ENCODE measurements at places on chromosomes 1 and 21.

DNA sequence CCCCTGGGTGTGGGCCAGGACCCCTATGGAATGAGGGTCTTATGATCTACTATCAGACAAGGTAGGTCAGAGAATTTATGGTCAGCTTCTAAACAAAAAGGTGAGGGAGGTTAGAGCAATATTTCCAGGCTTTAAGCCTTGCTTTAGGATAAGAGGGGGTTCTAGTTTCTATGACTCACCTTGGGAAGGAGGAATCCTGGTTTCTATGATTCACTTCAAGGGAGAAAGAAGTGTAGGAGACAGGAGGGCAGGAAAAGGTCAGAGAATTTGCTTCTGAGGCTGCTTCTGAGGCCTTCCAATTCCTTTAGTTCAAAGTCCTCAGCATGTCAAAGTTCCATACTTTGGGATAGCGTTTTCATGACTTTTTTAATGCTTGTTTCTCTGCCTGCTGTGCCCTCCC lies 35.2 kb downstream of the RGL1 start:
- no peak for DNase-seq

DNA sequence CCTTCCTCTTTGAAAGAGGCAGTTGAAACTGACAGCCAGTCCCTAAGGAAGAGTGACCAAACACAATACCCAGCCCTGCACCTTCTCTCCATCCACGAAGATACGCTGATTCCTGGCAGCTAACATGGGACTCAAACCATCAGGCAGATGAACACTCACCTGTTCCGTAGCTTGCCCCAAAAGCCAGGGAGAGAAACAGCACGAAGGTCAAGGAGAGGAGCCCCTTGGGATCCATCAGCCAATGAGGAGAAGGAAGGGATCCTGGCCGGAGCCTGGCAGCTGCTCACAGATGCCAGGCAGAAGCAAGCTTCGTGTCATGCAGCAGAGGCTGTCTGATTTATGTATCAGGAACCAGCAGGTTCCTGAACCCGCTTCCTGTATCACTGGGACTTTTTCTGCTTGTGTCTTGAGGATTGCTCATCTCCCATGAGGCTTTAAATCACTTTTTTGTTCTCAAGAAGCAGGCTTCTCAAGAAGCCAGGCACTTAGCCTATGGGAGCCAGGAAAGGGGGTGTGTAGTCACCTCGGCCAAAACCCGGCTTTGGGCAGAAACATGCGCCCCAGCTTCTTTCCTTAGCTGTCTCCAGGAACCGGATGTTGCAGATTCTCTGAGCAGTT lies at the start of gene SLAMF1:
TSS of gene SLAMF1 (minus strand) at position 334 of the 618 bp plus-strand sequence. CDS start at position 235, 99 bp downstream.
- DNase-seq, result no peak

GRCh38 chr1:73717976-73718375 lies 480.0 kb downstream of the LRRIQ3 start:
- no peak for DNase-seq

DNA sequence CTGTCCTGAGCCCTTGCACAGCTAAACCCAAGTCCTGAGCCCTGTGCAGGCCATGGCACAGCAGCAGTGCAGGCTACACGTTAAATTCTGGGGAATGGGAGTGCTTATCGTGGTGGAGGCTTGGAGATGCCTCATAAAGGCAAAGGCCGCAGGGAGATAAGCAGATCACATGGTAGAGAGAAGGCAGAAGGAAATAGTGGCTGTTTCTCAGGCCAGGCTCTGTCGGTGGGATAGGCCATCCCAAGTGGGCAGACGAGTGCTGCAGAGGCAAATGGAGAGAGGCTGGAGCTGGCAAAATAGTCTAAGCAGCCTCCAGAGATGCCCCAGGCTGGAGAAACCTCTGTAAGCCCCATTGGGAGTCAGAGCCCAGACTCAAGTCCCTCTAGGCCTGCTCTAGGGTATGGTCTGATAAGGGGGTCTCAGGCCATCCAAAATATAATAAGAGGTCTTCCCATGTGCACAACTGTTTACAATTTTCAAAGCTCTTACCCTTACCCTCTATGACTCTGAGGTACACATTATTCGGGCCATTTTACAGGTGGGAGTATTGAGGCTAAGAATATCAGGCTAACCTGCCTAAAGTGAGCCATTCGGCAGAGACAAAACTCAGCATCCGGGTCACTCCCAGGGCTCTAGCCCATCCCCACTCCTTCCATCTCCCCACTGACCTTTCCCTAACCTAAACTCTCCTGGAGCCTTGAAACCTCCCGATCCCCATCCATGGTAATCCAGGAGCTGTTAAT lies 79.6 kb downstream of the NKAIN1 start:
- no peak for DNase-seq

DNA sequence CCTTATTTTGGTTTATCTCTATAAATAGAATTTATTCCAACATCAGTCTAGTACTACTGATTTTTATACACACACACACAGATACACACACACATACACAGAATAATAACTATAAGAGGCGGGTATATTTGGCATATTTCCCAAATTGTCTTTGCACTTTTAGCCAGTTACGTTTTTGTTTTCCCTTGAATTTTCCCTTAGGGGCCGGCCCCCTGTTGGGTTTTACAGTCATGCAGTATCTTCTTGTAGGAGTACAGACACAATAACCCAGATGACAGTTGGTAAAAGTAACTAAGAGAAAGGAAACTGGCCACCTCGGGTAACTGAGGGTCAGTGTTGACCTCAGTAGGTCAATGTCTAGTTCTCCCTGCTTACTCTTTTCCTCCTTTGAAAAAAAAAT lies 50.9 kb downstream of the DISP1 start:
- no peak for DNase-seq

DNA sequence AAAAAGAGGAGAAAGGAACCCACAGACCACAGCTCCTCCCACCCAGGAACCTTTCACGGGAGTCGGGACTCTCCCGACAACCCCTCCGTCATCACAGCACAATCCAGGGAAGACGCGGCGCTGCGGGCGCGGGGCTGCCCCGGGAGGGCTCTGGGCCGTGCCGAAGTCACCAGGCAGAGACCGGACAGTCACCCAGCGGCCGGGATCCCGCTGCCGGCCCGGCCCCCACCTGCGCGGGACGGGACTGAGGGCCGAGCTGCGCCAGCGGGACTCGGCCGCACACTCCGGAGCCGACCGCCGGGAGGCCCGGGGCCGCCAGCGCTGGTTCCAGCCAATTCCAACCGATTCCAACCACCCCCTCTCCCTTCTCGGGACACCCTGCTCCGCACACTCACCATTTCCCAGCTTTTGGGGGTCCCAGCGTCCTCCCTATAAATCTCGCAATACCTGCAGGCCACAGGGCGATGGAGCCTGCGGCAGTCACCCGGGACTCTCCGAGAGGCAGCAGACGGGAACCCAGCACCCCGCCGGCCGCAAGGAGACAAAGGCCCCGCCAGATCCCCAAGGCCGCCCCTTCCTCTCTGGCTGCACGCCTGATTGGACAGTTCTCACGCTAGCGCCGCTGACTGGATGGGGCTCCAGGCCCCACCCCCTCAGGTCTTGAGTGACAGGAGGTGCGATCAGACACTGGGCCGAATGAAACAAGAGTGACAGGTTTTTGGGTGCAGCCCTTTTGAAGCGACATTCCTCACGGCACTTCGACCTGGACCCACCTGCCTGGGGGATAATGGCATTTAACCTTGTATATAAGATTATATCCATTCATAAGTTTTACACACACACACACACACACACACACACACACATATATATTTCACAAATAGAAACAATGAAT lies at the start of gene ZNF695:
TSS of gene ZNF695 (minus strand) at position 547 of the 895 bp plus-strand sequence. CDS start at position 398, 149 bp downstream.
- peak; percentile 96 for DNase-seq

- no peak for DNase-seq
Observed at GRCh38 chr1:180811886-180812285, 100.8 kb upstream of the KIAA1614 start.

- no peak for DNase-seq
Observed at GRCh38 chr1:246497331-246497915, 9.7 kb downstream of the SMYD3 start.

DNA sequence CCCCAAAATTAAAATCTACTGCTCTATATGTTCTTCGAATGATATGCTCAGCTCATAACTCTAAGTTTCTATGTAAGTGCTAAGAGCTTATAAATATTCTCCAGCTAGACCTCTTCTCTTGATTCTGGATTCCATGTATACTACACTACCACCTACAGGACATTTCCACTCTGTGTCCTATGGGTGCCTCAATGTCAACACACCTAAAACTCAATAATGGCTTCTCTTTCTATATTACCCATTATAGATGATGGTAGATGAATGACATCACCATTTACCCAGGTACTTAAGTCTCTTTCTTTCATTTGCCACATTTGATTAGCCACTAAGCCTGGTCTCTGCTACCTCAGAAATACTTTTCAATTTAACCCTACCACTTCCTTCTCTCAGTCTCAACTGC lies 41.3 kb downstream of the TBX19 start:
- DNase-seq, result no peak

DNA sequence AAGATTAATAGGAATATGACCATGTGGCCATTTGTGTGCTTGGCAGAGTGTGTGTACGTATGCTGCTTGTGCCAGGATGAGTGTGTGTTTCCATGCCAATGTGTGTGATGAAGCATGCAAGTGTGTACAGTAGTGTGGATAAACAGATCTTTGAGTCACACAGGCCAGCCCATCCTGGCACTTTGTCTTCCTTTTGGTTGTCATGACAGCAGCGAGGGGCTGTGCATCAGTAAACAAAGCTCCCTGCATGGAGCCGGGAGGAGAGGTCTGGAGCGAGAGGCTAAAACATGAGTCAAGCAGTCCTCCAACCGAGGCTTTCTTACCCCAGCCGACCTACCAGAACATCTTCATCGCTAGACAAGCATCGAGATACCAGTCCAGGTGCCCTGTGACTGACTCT lies 221.2 kb downstream of the CACNA1E start:
- no peak for DNase-seq

- DNase-seq, result no peak
Observed at GRCh38 chr21:45348591-45349327, 56.2 kb upstream of the COL18A1 start.

- no peak for DNase-seq
Observed at GRCh38 chr21:37987668-37988067, 71.4 kb upstream of the KCNJ6 start.

DNA sequence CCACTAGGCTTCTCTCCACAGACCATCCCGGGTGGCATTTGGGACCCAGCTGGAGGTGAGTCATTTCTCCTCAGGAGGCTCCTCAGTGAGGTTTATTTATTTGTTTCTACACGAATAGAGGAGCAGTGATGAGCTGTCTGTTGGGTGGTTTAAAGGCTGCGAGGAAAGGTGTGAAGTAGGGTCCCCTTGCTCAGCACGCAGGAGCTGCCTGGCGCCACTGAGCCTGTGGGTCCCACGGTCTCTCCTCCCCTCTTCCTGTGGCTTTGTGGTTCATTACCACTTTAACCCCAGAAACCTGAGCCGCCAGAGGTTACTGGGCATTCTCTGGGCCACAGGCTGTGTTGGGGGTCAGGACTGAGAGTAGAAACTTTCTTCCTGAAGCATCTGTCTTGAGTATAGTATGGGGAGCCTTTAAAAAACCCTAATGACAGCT lies 39.9 kb downstream of the IL6R start:
- DNase-seq, result no peak

DNA sequence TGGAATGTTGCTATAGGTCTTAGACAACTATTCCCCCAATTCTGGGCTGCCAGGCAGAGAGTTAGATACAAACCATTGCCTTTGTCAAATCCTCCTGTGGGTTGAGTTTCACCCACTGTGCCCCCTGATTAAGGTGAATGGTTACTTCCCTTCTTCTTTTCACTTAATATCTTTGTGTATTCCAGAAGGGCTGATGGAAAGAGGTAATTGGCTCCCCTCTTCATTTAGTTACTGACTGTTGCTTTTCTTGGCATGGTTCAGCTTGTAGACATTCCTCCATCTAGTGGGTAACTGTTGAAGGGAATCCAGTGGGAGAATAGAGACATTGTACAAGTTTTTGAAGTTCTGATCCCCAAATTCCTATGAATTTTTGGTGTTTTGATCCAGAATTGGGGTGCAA lies 43.8 kb upstream of the MACF1 start:
- DNase-seq, result no peak

- no peak for DNase-seq
Observed at GRCh38 chr1:219505886-219506285, 107.0 kb downstream of the ZC3H11B start.

- DNase-seq, result no peak
Observed at GRCh38 chr1:200351826-200352549, 57.8 kb downstream of the ZNF281 start.

- DNase-seq, result peak; percentile 98
Observed at GRCh38 chr1:165376041-165376810, 19.7 kb upstream of the LMX1A start.

DNA sequence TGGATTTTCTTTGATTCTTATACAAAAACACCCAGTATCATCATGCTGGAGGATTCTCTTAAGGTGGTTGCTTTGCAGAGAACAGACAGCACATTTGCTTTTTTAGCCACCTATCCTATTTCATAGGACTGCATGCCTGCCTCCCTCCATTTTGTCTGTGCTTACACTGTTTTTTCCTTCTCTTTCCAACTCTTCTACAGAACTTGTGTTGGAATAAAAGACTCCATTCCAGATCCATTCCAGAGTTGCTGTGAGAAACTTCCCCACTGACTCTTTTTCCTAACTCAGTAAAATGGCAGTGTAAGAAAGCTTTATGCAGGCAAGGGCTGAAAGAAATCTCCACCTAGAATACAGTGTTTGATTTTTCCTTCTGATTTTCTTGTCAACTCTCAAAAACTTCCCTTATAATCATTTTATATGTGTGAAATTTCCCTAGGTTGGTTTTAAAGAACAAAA lies 5.2 kb upstream of the ARID1A start:
- no peak for DNase-seq

DNA sequence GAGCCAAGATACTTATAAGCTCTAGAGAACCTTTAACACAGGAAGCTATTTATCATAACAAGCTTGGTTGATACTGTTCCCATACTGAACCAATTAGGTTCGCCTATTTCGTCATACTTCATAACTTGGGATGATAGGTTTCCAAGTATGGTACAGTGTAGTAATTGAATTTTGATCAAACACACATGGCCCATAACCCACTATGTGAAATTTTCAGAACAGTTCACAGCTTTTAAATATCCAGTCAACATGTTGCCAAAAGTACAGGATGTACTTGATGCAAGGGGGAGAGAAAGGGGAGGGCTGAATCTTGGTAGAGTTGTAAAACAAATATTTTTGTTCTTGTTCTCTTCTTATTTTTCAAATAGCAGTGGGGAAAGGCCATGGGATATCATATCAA lies 86.6 kb downstream of the TM2D1 start:
- no peak for DNase-seq

DNA sequence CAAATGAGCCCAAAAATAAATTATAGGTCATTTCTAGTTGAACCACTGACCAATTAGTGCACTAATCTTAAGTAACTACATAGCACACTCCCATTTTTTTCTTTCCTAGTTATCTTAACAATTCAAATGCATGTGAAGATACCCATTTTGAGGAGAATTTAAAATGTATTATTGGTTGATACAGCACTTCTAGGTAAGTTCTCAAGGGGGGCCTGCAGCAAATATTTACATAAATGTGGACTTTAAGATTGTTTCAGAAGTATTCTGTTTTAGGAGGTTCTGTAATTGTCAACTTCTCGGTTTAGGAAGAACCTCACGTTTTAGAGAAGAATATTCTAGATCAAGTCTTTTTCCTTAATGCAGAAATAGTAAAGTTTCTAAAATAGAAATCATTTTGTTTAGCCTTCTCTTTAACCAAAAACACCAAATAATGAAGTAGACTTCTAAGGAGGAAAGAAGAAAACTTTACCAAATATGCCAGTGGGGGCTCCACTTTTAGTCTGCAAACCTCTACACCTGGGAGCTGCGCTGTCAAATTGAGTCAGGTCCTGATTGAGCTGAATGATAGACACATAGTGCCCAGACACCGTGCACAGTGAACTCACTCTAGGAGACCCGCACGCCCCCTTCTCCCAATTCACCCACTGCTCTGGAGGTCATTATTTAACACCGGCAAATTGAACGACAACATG lies 144.4 kb downstream of the RUNX1 start:
- DNase-seq, result no peak

- DNase-seq, result no peak
Observed at GRCh38 chr21:45423968-45424853, 19.2 kb downstream of the COL18A1 start.

Measured in right hindlimb (tissue), 1 donor.